ENCODE measurements at places on chromosomes 2 and 18. TPM values are rescaled to one million over a fixed set of nuclear protein-coding genes. Genes with fewer than 3 reads are reported as not detected.

- DNase-seq = no peak
Measured at GRCh38 chr2:195414537-195415100, 242.4 kb upstream of the SLC39A10 start.

- DNase-seq = no peak
Measured at GRCh38 chr2:127439343-127439742, 21.1 kb downstream of the PROC start.

RPRM gene
- 0.27 TPM for total RNA-seq

NT5C1B gene
- total RNA-seq = not detected

DNA sequence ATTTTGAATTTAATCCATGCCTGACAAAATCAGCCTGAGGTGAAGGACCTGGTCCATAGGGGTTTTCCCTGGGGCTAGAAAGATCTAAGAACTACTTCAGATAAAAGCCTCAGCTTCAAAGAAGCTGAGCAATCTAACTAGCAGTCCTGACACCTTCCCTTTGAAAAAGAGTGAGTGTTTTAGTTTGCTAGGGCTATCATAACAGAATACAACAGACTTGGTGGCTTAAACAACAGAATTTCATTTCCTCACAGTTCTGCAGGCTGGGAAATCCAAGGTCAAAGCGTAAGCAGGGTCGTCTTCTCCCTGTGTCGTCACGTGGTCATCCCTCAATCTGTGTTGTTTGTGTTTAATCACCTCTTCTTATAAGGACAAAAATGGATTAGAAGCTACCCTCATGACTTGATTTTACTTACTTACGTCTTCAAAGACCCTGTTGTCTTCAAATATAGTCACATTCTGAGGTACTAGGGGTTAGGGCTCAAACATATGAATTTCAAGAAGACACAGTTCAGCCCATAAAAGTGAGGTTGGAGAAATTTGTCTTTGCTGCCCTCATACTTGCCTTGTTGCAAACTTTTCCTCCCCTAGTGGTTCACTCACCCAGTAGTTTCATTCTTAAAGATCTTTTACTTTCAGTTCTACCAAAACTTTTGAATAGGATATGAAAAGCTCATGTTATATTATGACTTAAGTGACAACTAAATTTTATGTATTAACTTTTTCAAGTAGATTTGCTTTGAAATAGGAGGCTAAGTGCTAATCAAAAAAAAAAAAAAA is 673.8 kb downstream of the ARHGAP15 start:
- DNase-seq = no peak

THADA gene
- total RNA-seq = 28.5 TPM

DNA sequence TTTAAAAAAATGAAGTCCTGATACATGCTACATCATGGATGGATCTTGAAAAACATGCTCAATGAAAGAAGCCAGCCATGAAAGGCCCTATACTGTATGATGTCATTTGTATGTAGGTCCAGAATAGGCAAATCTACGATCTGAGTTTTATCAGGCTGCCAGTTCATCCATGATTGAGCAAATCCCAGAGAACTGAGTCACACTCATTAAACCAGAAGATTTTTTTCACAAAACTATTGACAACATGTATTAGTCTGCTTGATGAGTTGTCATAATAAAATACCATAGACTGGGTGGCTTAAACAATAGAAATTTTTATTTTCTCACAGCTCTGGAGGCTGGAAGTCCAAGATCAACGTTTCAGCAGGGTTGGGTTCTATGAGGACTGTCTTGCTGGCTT is 130.7 kb downstream of the MREG start:
- DNase-seq = no peak

DNA sequence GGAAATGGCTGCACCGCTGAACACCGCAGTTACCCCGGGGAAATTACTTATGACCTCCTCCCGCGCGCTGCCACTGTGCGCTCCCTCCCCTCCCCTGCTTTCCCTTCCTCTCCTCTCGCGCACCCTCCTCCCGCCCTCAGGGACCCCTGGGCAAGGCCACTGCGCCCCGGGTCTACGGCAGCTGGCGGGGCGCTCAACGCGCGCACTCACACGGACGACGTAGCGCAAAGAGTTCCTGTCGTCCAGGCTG is 7.9 kb downstream of the ALPP start:
- no peak for DNase-seq

SIX2 gene
- total RNA-seq = not detected

DNA sequence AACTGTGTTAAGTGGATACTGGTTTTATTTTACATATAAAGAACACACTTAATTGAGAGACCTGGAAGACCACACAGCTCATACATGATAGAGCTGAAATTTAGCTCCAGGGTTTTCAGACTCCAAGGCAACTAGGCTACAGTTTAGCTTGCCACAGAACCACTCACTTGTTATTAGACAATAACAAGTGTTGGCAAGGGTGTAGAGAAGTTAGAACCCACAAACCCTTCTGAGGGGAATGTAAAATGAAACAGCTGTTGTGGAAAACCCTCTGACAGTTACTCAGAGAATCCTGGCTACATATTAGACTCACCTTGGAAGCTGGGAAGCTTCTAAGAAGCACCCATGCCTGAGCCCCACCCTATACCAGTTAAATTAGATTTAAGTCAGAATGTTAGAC is 75.3 kb downstream of the MAP3K20 start:
- no peak for DNase-seq

GRCh38 chr2:212360068-212360460 is 178.5 kb downstream of the ERBB4 start:
- DNase-seq = no peak

NEU2 gene
- not detected for total RNA-seq

DNA sequence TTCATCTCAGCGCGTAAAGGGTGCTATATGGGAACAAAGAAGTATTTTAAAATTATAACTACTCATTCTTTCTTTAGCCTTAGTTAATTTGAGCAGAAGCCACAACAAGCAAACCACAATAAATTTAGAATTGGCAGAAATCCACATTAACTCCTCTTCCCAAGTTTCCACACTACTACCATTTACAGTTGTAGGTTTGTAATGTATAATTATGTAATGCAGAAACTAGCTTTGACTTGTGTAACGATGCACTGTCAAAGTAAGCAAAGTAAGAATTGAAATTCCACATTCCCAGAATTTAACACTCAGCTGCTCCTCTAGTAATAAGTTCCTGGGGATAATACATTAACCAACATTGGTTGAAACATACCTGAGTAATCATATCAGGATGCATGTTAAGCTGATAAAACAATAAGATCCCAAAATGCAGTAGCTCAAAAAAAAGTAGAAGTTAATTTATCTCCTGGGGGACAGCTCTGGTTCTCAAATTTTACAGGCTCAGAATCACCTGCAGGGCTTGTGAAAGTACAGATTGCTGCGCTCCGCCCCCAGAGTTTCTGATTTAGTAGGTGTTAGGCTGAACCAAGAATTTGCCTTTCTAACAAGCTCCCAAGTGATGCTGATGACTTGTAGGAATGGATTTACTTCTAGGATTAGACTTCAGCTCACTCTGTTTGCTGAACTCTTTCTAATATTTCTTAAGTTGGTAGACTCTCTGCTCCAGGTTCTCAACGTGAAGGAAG is 9.9 kb downstream of the GRP start:
- no peak for DNase-seq

DNA sequence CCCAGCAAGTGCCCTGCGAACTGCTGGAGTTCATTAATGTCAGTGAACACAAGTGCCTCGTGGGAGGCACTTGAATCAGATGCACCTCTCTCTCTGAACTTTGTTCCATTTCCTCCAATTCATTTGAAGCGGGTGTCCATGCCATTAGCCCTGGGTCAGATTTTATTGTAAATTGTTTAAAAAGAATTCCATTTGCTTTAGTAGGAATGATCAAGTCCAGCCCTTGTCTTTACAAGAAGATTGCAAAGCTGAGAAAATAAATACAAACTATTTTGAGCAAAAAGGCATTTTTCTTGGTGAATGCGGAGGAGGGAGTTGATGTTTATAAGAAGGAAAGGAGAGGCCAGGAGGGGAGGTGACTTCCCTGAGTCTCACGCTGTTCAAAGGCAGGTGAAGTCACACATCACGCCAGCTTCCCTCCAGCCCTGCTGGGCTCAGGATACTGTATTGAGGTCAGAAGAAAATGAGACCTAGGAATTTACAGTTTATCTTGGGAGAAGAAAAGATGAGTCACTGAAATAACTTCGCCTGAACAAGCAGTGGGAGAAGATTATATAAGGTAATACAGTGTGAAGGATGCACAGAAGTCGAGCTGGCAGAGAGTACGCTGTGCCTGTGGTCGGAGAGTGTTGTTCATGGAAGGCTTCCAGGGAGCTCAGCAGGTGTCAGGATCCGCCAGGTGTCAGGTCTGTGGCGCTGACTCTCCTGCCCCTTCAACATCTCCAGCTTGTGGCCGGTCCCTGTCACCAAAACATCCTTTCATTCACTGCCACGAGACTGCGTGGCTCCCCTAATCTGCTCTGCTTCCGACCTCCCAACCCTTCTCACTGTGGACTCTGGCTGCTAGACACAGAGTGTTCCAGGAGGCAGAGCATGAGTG is 36.5 kb downstream of the EFR3B start:
- DNase-seq = no peak

DNA sequence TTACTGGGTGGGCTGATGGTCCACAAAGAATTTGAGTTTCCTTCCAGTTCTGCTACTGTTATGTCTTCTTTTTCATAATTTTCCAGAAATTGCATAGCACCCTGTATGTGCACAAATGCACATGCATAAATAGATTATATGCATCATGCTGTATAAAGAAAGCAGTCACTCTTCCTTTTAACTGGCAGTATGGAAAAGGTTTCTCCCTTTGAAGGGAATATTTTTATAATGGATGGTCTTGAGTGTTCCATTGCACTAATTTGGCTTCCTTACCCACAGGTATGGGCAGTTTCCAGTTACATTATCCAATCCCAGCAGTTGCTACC is 154.4 kb downstream of the NAPG start:
- no peak for DNase-seq

DNA sequence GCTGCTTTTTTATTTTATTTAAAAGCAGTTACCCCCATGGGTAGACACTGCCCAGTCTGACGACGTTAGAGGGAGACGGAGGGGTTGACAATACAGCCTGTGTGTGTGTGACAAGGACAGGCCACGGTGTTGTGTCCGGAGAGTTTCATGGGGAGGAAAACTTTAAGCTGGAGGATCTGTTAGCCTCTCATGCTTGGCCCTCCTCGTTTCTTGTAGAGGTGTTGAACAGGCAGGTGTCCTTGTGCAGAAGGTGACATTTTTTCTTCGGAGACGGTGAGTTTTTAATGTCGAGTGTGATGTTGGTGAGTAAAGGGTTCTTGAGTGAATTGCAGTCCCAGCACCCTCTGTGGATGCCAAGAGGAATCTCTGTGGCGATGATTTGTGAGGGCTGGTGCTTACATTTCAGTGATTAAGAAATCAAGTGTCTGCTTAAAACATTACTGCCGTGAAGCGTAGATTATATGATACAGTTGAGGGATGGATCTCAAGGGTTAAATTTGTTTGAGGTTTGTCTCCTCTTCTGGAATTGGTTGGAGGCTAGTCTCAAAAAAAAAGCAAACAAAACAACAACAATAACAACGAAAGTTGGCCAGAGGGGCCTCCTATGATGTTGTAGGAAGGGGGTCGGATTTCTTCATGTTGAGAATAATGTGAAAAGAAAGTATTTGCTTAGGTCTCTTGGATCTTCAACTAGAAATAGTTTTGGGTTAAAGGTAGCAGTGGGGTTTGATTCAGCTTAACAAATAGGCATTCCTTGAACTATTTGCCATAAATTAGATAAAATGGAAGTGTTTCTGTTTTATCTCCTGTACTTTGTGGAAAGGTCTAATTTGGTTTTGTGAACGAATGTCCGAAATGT is 1.6 kb downstream of the NCOA1 start:
- DNase-seq = peak; percentile 52

Measured in CD8-positive, alpha-beta T cell (primary cell).